ENCODE measurements at places on chromosomes 16 and 17.

DNA sequence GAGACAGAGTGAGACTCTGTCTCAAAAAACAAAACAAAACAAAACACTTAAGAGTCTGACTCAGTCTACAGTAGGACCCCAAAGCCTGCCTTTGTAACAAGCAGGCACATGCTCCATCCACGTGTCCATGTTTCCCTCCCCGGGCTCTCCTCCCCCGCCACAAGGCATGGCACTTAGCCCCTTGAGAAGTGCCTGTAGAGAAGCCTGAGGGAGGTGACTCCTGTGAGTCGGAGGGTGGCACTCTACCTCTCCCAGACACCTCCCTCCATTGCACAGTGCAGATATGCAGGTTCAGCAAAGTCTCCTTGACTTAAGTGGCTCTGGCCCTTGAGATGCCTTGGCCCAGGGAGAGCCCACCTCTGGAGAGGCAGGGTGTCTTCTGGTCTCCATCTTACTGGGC is 6.8 kb downstream of the FHOD1 start:
- no peak for DNase-seq

- no peak for DNase-seq
Observed at GRCh38 chr16:89437251-89437987, 52.9 kb downstream of the ANKRD11 start.

- no peak for DNase-seq
Observed at GRCh38 chr16:85398050-85398451, 215.1 kb upstream of the GSE1 start.

DNA sequence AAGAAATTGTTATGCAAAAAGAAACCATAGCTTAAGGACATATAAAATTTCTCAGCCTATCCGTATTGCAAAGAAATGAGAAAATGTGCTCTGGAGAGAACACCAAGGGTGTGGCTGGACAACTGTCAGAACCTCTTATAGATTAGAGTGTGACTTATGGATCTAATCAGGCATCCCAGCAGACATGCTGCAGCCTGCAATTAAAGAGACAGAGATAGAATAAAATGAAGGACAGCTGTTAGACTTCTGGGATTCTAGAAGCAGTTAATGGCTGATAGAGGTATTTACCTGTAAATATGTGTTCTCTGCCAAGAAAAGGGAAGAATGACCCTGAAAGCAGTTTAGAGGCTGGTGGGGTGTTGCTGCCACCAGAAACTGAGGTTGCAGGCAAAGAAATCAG is 160.1 kb upstream of the KIF2B start:
- DNase-seq, result no peak

- no peak for DNase-seq
Observed at GRCh38 chr17:9519583-9520272, 55.9 kb downstream of the STX8 start.

DNA sequence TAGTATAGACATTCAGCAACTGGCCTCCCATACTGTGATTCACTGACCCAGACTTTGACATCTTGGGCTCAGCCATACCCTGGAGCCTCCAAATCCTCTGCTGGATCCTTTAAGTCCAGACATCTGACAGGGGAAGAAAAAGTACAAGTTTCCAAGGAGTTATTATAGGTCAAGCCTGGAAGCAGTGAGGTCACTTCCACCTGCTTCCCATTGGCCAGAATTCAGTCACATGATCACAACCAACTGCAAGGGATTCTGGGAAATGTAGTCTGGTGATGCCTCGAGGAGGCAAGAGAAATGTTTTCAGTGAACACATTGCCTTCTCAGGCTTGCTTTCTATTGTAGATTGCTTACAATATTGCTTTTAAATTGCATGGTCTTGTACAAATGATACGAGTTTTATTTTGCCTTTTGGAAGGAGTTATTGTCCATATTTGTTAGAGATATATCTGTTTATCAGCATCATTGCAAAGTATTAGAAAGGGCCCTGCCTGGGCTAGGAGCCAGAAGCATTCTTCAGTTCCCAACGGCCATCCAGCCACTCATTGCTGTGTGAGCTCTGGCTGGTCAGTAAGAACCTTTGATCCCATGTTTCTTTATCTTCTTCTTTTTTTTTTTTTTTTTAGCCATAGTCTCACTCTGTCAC is 696.9 kb downstream of the WWOX start:
- DNase-seq, result no peak

DNA sequence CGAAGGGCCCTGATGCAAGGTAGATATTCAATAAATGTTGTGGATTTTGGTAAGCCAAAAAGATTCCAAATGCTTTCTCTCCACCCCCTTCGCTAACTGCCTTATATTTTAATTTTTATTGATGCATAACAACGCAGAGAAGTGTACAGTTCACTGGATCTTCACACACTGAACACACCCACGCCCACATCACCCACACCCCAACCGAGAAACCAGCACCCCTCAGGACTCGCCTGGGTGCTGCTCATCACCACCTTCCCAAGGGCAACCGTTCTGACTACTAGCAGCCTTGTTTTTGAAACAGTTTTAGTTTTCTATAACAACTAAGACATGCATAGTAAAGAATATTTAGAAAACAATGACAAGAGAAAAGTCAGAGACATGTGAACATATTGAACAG is 9.1 kb upstream of the PLCG2 start:
- DNase-seq, result no peak

GRCh38 chr16:48187779-48188178 is 32.0 kb upstream of the ABCC12 start:
- no peak for DNase-seq

DNA sequence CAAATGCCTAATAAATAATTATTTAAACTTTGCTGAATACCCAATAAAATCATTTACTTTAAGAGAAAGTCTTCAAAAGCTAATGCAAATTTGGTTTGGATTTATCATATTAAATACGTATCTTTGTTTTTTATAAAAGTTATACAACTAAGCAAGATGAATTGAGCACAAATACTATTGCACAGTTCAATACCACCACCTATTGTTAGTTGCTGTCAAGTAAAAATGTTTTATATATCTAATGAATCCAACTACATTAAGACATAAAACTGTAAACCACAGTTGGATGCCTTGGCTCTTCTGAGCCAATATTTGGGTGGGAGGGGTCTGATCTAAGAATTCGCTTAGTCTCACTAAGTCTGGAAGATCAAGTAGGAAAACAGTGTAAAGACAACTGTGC is 7.7 kb downstream of the FBXL20 start:
- DNase-seq, result peak; percentile 9

GRCh38 chr16:19672378-19672777 is 45.6 kb downstream of the KNOP1 start:
- DNase-seq, result no peak

- DNase-seq, result peak; percentile 90
Observed at GRCh38 chr17:2412561-2413021, 11.7 kb upstream of the MNT start.

GRCh38 chr17:64736804-64737492 is 74.8 kb upstream of the SMURF2 start:
- DNase-seq, result peak; percentile 29

- DNase-seq, result no peak
Observed at GRCh38 chr17:63649813-63650212, 27.6 kb downstream of the MAP3K3 start.

DNA sequence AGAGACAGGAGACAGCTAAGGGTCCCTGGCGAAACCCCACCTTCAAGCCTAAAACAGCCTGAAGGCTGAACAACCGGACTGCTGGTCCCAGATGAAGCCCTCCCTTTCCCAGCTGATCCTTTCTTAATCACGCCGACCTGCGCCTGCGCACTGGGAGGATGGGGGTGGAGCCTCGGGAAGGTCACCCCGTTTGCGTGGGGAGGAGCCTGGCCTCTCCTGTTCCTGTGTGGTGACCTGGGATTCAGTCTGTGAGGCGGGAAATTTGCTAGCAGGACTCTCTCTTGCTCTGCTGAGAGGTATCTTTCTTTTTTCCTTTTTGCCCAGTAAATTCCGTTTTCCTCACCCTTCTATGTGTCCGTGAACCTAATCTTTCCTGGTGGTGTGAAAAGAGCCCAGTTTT is 9.6 kb downstream of the FAM20A start:
- DNase-seq, result no peak

- no peak for DNase-seq
Observed at GRCh38 chr16:30499284-30499683, 26.7 kb downstream of the ITGAL start.

DNA sequence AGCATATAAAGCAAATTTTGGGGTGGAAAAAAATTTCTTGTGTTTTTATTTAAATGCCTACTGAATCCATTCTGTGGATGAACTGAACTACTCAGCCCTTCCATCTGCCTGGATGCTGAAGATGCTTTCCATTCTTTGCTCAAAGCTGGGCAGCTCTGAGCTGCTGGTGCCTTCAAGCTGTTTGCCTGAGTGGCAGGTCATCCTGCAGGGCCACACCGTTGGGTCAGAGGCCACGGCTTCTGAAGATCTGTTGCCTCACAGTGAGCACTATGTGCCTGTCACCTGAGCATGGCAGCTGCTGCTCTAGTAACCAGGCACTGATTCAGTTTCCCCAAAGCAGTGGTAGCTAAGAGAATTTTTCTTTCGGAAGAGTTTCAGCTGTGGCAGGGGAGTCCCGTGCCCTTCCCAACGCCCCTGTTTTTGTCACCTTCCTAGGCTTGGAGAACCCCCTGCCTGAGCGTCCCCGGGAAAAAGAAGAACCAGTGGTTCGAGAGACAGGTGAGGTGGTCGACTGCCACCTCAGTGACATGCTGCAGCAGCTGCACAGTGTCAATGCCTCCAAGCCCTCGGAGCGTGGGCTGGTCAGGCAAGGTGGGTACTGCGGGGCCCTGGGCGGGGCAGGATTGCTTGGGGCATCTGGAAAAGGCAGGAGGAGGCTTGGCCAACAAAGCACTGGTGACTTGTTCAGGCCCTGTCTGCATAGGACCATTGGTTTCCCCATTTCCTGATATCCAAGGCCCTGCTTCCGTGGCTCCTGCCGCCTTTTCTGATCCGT is 8.5 kb downstream of the PLK1 start:
- DNase-seq, result no peak

- no peak for DNase-seq
Observed at GRCh38 chr17:12048843-12049473, 28.3 kb downstream of the MAP2K4 start.

DNA sequence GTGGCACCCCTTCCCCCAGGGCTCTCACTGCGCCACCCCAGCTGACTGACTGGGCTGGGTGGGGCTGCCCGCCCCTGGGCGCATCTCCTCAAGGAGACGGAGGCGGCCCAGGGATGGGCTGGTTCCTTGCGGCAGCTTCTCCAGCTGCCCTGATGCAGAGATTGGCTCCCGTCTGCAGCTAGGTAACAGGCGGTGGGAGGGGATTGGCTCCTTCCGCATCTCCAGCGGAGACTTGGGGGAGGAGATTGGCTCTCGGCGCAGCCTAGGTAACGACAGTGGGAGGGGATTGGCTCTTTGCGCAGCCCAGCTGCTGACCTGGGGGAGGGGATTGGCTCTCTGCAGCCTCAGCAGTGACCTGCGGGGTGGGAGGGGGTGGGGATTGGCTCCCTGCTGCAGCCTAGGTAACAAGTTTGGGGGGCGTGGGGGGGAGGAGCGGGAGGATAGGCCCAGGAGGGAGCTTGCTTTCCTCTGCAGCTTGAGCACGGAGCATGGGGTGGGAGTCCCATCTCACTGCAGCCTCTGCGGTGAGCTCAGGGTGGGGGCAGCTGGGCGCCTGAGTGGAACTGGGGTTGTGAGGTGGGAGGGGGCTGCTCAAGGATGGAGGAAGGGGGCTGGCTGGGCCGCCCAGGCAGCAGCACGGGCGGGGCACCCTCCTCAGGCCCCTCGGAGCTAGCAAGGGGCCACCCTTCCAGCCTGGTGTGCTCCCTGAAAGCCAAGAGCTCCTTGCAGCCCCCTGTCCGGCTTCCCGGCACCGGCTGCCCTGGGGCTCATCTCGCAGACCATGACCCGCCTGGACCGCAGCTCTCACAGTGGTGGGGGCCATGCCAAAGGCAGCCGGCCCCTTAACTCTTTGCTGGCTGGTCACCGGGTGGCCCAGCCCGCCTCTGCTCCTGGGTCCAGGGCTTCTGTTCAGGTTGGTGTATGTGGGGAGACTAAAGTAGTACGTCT is 6.4 kb downstream of the NFE2L1 start:
- no peak for DNase-seq

GRCh38 chr16:25093208-25094061 is 18.1 kb upstream of the LCMT1 start:
- DNase-seq, result no peak

DNA sequence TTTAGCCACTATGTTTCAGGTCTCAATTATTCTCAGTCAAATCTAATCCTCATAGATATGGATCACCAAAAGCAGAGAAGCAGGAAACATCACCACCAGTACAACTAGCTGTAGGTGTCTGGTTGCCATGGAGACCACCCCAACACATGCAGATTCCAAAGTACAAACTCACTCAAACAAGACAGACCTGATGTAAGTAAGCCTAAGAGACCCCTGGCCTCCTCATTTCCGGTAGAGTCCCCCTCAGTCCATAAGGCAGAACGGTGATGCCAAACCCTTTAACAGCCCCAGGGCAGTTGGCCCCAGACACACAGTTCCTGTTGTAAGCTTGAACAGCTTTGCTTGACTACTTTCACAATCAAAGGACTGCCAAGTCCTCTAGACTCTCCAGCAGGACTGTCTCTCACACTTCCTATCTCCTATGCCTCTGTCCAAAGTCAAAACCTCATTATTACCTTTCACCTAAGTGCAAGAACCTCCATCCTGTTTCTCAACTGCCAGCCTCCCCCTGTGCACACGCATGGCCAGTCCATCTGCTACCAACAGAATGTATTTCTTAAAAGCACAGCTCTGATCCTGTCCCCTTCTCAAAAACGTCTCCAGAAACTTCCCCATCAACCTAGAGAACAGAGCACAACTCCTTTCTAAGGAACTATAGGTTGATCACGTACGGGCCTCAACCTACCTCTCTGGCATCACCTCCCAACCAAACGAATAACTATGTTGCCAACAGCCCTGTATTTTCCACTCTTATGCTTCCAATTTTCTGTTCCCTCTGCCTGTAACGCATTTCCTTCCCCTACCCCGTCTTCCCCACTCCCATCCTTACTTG is 23.9 kb downstream of the SLC39A11 start:
- DNase-seq, result no peak

GRCh38 chr17:79182176-79183042 is 107.8 kb downstream of the ENGASE start:
- DNase-seq, result no peak

- DNase-seq, result no peak
Observed at GRCh38 chr16:89793955-89794354, 22.5 kb downstream of the FANCA start.

DNA sequence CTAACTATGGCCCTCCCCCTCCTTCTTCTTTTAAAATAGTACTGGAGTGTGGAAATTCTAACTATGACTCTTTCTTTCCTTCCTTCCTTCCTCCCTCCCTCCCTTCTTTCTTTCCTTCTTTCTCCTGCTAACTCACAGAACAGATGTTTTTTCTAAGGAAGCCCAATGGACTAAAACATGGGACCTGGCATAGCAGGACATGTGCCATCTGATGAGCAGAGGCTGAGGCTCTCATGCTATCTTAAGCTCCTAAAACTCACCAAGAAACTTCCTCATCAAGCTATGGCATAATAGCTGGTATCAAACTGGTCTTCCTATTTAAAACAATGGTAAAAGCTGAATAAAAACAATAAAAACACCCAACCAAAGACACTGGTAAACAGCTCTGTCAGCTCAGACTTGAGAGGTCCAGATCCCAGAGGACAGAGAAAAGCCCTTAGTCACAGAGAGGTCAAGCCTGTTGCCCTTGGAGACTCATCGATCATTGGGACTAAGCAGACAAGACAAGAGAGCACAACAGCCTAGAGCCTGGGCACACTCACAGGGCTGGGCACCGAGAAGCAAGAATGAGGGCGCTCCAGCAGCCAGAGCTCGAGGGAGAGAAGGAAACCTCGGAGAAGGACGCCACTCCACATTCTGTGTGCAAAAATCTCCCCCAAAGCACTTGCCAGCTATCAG is 27.6 kb downstream of the SLC38A10 start:
- DNase-seq, result no peak

- DNase-seq, result no peak
Observed at GRCh38 chr17:6706499-6706898, 6.7 kb downstream of the SLC13A5 start.
